Activated CD4-positive, alpha-beta T cell treated with anti-CD3 and anti-CD28 coated beads, Interleukin-2, amount 50 U/mL, for 4 hours (primary cell): ENCODE measurements at places on chromosomes 2 and 18.

DNA sequence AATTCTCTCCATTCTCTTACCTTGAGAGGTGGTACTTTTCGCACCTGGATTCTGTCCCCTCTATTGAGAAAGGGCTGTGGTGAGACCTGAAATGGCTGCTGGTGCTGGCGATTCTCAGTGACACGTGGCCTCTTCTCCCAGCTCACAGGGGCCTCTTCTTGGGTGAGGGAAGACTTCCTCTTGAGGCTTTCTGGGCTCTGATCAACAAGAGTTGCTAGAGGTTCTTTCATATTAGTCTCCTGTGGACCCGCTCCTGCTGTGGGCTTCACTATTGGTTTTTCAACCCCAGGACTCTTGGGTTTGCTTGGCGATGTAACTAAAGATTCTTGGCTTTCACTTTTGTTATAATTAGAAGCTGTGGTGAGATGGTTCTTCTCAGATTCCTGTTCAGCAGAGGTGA is 76.3 kb upstream of the DTNB start:
- DNase-seq = no peak

DNA sequence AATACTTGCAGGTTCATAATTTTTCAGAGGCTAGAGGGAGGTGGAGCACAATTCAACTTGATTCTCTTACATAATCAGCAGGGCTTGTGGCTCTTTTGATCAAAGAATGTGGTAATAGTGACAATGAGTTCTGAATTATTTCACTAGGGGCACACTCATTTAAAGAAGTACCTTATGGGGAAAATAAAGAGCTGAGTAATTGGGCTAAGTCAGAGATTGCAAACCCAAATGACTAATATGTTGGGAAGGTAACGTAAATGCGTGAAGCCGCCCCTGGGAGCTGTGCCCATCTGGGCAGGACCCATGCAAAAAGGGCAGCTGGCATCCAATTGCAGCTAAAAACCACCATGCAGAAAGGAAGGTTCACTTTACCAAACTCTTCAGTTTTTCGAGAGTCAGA is 35.3 kb downstream of the NCKAP5 start:
- DNase-seq = no peak

- DNase-seq = no peak
Measured at GRCh38 chr2:154638783-154639182, 59.7 kb upstream of the KCNJ3 start.

DNA sequence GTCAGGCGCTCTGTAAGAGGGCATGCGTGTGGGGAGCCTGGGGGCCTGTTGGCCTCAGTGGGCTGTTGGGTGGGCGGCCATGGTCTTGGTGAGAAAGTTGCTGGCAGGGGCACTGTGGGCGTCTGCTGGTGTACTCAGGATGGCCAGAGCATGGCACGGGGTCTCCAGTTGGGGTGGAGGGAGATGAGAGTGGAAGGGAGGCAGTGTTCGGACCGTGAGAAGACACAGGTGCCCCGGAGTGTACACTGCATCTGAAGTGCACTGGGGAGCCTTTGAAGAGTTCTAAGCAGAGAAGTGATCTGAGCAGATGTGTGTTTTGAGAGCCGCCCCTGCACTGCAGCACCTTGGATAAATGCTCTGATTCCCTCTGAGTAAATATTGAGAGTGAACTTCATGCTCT is 150.8 kb downstream of the LDLRAD4 start:
- DNase-seq = no peak

- DNase-seq = no peak
Measured at GRCh38 chr2:231732604-231733003, 24.3 kb downstream of the PTMA start.

- no peak for DNase-seq
Measured at GRCh38 chr2:118846953-118847761, at the start of gene EN1. Gene EN1 (minus strand): TSS chr2:118847648. CDS start chr2:118847167, 481 bp downstream.

DNA sequence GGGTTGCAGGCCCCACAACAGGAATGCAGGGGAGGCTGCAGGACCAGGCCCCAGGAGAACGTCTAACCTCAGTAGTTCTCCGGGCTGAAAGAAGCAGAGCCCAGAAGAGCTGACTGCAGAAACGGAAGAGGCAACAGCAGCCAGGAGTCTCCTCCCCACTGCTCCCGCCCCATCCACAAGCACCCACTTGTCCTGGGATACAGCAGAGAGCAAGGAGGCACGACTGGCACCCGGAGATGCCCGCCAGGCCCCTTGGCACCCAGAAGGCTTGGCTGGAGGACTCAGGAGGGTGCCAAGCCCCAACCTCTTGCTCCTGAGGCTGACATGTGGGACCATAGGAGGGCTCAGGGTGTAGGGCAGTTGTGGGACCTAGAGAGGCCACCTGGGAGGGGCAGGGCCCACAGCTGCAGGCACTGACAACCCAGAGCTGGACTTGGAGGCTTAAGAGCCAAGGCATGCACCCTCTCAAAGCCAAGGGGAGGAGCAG is 29.0 kb upstream of the TNS1 start:
- no peak for DNase-seq

DNA sequence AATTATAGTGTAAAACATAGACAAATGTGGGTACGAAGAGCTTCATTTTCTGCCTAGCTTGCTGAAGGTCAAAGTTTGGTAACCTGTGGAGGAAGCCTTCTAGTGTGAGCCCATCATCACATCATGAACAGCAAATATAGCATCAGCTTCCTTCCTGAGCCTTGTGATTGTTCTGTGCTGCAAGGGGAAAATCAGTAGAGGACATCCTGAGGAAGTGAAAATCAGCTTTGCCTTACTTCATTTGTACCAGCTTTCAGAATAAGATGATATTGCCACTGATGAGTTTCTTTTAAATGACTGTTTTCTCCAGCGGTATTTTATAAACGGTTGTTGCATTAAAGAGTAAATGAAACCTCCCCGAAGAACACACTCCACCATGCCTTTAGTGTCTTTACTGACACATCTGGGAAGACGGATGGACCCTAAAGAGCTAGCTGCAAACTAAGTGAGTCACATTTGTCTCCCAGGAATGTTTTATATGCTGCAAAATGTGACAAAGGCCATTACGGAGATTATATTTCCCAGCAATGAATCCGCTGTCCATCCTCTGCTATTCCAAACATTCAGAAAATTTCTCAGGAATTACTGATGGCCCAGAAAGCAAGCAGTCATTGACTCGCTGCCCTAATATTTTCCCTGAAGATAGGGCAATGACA is 1272.8 kb downstream of the SUCLG1 start:
- DNase-seq = no peak

- DNase-seq = no peak
Measured at GRCh38 chr2:240645801-240646175, 20.5 kb downstream of the GPR35 start.

GRCh38 chr2:140422759-140423158 is 1642.6 kb upstream of the NXPH2 start:
- DNase-seq = no peak

DNA sequence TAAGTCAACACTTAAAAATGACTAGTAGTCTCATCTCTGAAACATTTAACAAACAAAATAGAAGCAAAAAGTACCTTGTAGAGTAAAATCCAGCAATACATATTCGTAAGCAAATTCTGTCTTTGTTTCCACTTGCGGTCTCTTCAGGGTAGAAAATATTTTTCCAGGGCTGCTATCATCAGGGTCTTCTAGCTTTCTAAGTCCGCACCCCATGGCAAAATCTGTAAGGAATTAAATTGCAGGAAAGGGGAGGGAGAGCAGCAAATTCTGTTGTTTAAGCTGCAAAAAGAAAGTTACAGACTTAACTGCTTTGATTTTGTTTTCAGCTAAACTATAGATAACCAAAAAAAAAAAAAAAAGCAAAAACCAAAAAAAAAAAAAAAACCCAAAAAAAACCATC is at the start of gene RFTN2:
TSS of gene RFTN2 (minus strand) at position 342 of the 400 bp plus-strand sequence. CDS start at position 213, 129 bp downstream.
- no peak for DNase-seq

GRCh38 chr2:153169609-153170008 is 309.0 kb downstream of the RPRM start:
- DNase-seq = no peak

GRCh38 chr2:185738679-185739472 is at the start of gene FSIP2:
Gene FSIP2 (plus strand): TSS chr2:185738804. CDS start chr2:185738895, 91 bp downstream.
- no peak for DNase-seq

DNA sequence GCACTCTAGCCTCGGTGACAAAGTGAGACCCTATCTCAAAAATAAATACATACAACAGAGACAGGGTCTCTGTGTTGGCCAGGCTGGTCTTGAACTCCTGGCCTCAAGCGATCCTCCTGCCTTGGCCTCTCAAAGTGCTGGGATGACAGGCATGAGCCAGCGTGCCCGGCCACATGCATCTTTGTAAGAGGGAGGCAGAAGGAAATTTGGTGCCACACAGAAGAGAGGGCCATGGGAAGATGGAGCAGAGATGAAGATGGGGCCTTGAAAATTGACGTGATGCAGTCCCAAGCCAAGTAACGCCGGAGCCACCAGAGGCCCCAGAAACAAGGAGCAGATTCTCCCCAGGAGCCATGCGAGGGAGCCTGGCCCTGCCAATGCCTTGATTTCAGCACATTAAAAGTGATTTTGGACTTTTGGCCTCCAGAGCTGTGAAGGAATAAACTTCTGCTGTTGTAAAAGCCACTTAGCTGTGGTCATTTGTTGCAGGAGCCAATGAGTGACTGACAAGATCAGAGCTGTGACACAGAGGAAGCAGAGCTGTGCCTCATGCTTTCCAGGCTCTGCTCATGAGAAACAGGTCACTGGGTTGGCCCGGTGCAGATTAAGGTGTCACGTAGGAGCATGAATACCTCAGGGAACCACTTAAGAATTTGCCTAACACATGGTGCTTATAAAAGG is 2.7 kb upstream of the SLC66A2 start:
- DNase-seq = no peak
